Endothelial cell (in vitro differentiated cells): ENCODE measurements at places on chromosomes 11 and 22.

GRCh38 chr11:130715085-130715876, 201.0 kb downstream of the SNX19 start:
- DNase-seq, result no peak

- no peak for DNase-seq
Observed at GRCh38 chr11:110298301-110298765, 1.9 kb upstream of the RDX start.

GRCh38 chr11:112163875-112164685, at the start of gene IL18:
IL18 (minus strand) TSS chr11:112164094; CDS start chr11:112155053, 9,041 bp downstream.
- peak; percentile 17 for DNase-seq

DNA sequence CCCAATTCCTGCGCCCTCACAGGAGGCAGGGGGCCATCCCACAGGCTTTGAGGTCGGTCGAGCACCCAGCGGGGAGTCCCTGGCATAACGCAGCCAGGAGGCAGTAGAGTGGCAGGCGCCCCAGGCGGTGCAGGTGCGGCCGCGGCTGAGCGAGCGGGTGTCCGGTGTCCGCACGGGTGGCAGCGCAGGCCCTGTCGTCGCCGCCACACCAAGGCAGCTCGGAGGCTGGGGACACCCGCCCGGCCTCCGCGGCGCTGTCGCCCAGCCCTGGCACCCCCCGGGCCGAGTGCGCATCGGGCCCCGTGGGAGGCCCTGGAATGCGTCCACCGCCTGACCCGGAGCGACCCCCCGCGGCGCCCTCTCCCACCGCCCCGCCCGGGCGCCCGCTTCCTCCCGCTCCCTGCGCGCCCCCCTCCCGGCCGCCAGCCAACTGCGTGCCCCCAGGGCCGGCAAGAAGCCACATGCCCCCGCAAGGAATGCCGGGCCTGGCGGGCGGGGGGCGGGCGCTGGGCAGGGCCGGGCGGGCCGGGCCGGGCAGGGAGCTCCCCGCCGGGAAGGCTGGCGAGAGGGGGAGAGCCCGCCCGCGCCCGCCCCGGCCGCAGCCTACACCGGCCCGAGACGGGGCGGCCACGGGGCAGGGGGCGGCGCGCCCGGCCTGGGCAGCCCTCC, 33.9 kb downstream of the PRDM11 start:
- peak; percentile 49 for DNase-seq

- no peak for DNase-seq
Observed at GRCh38 chr11:72391638-72392423, 42.5 kb downstream of the CLPB start.

- peak; percentile 76 for DNase-seq
Observed at GRCh38 chr11:48172818-48173609, 43.6 kb upstream of the OR4B1 start.

GRCh38 chr11:12842933-12843636, 166.0 kb upstream of the RASSF10 start:
- peak; percentile 35 for DNase-seq

GRCh38 chr22:20749453-20749852, 24.5 kb upstream of the SERPIND1 start:
- DNase-seq, result no peak

DNA sequence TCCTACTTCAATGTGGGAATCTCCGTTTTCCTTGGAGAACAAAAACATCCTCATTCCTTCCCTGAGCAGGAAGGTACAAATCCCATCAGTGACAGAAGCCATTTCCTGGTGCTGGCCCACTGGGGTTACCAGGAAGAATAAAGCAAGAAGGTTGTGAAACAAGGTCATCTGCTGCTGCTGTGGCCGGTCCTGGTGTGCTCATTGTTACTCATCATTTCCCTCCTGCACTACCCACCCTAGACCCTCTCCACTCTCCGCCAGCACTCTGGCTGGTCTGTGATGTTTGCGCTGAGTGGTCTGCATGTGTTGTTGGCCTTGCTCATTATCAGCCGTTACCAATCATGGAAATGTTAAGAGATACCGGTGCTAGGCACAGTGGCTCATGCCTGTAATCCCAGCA, 37.0 kb downstream of the OSBP2 start:
- no peak for DNase-seq

DNA sequence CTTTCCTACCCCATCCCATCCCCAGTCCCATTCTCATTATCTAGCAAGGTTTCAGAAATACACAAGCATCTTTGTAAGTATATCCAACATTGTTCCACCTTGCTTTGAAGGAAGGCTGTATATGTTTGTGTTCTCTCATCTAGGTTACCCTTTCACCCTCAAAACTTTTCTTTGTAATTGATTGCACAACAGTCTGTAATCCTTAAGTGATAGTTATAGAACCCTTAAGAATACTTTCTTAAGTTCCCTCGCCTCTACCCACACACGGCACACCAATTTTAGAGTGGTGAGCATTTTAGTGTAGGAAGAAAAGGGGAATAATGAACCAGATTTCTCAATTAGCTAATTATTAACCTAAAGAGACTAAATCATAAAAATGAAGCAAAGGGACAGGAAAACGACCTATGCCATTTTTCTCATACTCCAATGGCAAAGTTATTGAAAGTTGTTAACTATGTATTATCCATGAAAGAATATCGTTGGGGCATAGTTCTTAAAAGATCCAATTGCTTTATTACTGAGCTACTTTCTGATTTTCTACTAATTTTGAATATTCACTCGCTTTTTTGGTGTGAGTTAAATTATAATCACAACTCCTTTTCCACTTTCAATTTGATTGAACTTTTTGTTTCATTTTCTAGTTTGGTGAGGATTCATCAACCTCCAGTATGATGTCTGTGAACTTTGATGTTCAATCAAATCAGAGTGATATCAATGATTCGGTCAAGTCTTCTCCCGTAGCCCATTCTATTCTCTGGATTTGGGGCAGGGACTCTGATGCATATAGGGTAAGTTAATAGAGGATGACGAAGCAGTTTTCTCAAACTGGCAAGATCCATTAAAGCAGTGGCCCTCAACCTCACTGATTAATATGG, 44.9 kb downstream of the TTC17 start:
- DNase-seq, result no peak

GRCh38 chr11:113260541-113260940, 53.8 kb upstream of the TTC12 start:
- DNase-seq, result no peak

DNA sequence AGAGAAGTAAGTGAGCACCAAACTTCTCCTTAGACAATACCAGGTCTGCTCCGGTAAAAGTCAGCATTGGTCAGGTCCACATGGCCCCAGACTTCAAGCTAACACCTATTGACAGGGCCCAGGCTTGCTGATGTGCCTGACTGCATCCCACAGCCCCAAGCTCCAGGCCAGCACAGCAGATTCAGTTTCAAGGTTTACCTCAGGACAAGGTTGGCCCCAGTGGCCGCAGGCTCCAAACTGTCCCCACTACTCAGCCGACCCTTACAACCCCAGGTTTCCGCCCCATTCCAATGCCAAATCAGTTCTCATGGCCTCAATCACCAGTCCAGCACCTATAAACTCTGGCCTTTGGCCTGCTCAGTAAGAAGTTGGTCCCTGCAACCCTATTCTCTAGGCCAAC, 39.4 kb downstream of the OR4C6 start:
- no peak for DNase-seq

DNA sequence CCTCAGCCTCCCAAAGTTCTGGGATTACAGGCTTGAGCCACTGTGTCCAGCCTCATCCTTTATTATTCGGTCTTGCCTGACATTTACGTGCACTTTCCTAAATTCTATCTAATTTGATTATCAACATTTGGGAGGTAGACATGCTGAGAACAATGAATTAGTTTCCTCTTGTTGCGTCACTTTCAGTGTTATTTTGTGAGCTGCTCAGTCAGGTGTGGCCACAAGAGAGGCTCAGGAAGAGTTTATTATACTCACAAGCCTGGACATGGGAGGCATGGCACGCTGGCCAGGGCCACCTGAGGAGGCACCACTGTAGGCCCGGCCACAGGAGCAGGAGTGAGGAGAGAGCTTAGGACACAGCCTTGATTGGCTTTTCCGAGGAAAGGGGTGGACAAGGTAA, 59.7 kb upstream of the RBFOX2 start:
- DNase-seq, result no peak

- no peak for DNase-seq
Observed at GRCh38 chr22:41603873-41604332, 14.3 kb upstream of the PMM1 start.

DNA sequence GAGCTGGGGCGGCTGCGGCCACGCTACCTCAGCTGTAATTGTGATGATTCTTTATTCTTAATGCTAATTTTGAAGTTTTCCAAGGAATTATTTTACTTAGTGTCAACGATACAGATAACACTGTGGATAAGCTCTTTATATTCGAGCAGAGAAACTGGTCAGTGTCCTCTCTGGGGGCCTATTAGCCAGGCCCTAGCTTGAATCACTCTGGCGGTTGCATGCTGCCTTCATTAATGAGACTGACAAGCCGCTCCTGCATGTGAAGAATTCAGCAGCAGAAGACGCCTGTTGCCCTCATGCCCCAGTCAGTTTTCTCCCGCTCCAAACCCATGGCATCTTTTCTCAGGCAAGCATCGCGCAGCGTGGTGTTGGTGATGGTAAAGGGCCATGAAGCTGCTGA, 851.7 kb downstream of the OPCML start:
- no peak for DNase-seq

DNA sequence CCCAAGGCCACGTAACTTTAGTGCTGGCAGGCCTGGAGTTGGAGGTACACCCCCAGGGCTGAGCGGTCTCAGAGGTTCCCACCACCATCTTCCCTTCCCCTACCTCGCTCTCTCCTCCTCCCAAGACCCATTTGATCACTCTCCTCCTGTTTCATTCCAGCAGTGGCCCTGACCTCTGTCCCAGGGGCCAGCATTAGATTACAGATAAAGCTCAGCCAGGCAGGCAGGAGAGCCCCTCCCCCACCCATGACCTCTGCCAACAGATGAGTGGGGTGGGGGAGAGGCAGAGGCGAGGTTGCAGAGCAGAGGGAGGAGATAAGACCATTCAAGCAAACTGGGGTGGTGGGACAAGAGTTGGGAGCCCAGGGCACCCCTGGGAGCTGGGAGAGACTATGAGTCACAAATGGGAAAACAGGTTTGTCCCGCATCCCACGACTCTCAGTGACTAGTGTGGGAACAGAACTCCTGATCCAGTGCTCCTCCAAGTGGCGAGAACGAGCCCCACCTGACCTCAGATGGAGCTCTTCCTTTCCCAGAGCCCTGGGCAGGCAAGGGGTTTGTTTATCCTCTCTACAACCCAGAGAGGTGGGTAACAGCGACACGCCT, 367.9 kb downstream of the MN1 start:
- no peak for DNase-seq

DNA sequence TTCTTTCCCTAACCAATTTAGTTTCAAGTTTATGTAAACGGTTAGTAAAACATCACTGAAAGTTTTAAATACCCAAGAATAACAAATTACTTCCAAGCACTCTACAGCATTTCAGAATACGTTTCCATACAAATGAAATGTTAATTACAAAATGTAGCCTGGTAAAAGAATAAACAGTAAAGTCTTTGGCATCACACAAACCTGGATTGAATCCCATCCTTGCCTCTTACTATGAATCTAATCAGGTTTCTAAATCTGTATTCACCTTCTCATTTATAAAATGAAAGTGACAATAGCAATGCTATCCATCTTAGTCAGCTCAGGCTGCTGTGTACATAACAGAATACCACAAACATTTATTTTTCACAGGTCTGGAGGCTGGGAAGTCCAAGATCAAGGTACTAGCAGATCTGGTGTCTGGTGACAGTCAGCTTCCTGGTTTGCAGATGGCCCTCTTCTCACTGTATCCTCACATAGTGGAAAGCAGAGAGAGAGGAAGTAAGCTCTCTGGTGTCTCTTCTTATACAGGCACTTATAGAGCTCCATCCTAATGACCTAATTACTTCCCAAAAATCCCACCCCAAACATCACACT, 19.2 kb downstream of the FAM168A start:
- DNase-seq, result no peak

GRCh38 chr22:27591060-27591459, 210.5 kb downstream of the MN1 start:
- DNase-seq, result no peak
